ENCODE measurements at places on chromosomes 2 and 18. TPM values are rescaled to one million over a fixed set of nuclear protein-coding genes. Genes with fewer than 3 reads are reported as not detected.

The INPP5D gene
- total RNA-seq, result 29.6 TPM

DNA sequence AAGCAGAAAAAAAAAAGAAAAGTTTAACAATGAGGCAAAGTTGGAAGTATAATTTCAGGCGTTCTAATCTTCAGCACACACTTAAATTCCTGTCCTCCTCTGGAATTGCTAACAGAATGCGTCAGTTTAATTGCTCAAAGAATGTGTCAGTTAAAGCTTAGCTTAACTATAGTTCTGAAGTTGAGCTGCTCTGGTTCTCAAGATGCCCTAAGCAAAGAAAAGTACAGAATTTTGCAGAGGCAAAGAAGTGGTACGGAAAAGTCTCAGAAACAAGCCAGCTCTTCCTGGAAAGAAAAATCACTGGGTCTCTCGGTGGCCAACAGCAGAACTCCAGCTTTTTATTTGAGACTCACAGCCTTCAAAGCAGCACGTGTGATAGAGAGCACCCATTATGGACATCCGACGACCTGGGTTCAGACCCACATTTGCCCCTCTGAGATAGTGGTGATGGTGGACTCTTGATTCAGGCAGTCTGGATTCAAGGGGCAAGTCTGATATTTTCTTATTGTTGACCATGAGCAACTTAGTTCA is 22.2 kb upstream of the MYO3B start:
- no peak for DNase-seq
- H3K4me3 ChIP-seq, result no peak overlapping the region
- H3K27ac ChIP-seq, result no peak overlapping the region
- H3K36me3 ChIP-seq, result no peaks in the 10 kb centered on the region

DNA sequence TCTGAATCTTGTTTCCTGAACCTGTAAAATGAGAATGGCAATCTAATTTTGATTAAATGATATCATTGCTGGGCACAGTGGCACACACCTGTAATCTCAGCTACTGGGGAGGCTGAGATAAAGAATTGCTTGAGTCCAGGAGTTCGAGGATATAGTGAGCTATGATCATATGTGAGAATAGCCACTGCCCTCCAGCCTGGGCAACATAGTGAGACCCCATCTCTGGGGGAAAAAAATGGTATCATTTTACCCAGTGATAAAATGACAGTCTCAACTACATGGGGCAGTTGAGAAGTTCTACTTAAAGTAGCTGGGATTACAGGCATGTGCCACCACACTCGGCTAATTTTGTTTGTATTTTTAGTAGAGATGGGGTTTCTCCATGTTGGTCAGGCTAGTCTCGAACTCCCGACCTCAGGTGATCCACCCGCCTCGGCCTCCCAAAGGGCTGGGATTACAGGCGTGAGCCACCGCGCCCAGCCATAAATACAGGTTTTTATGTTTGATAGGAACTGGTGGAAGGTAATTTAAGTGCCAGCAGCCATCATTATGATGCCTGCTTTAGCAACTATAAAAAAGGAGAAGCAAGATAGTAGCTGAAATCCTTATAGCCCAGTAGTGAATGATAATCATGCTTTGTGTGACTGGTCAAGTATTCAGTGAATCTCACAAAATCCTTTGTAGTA is 17.0 kb downstream of the BZW1 start:
- no peak overlapping the region for H3K27ac ChIP-seq
- H3K4me1 ChIP-seq, result no peaks in the 10 kb centered on the region
- no peaks in the 10 kb centered on the region for H3K27me3 ChIP-seq
- no peak for DNase-seq
- H3K4me3 ChIP-seq, result no peak overlapping the region

DNA sequence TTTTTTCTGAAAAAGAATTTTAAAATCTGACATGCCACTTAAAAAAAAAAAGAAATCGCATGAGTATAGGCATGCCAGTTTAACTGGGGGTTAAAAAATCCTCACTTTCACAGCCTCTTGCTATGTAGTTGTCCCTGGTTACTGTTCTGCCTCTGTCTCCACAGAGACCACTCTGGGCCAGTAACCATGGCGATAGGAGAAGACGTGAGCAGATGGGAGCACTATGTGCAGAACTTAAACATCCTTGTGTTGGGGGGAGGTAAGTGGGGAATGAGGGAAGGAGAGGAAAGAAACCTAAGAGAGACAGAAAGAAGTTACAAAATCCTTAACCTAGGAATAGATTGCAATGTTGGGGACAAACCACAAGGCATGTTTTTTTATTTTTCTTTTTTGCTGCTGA is 75.9 kb upstream of the CYRIA start:
- no peak overlapping the region for H3K27ac ChIP-seq
- no peak overlapping the region for H3K4me3 ChIP-seq
- H3K36me3 ChIP-seq, result no peaks in the 10 kb centered on the region
- no peaks in the 10 kb centered on the region for H3K27me3 ChIP-seq
- DNase-seq, result no peak

DNA sequence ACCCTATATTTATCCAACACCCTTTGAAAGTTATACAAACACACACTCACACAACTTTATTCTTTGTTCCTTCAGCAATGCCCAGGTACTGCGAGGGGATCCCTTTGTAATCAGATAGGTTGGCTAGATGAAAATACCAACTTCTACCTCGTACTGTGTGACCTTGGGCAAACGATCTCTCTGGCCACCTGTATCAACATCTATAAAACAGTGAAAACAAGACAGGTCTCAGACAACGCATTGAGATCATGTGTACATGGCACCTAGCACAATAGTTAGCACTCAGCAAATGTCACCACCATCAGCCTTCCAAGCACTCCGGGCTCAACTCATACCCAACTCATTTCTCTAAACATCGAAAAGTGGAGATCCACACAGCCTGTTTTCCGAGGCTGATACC is 118.4 kb upstream of the PPP1CB start:
- no peak overlapping the region for H3K4me3 ChIP-seq
- H3K27me3 ChIP-seq, result no peaks in the 10 kb centered on the region
- peaks cover 15% of the 10 kb centered on the region for H3K4me1 ChIP-seq
- H3K36me3 ChIP-seq, result no peaks in the 10 kb centered on the region

The UGT1A9 gene
- 1.4 TPM for total RNA-seq

GRCh38 chr2:126482582-126483464 is 173.1 kb upstream of the GYPC start:
- H3K36me3 ChIP-seq, result no peaks in the 10 kb centered on the region
- no peak overlapping the region for H3K4me3 ChIP-seq
- no peak for DNase-seq
- no peaks in the 10 kb centered on the region for H3K4me1 ChIP-seq
- no peak overlapping the region for H3K27ac ChIP-seq
- H3K27me3 ChIP-seq, result no peaks in the 10 kb centered on the region

GRCh38 chr18:46536215-46536874 is 120.7 kb downstream of the LOXHD1 start:
- no peaks in the 10 kb centered on the region for H3K4me1 ChIP-seq
- DNase-seq, result no peak
- H3K27me3 ChIP-seq, result no peaks in the 10 kb centered on the region
- no peak overlapping the region for H3K27ac ChIP-seq
- no peaks in the 10 kb centered on the region for H3K36me3 ChIP-seq

The M1AP gene
- 3.4 TPM for total RNA-seq

GRCh38 chr2:119517433-119517832 is 6.8 kb downstream of the SCTR start:
- no peaks in the 10 kb centered on the region for H3K4me1 ChIP-seq
- DNase-seq, result no peak
- no peak overlapping the region for H3K27ac ChIP-seq
- H3K36me3 ChIP-seq, result no peaks in the 10 kb centered on the region
- no peaks in the 10 kb centered on the region for H3K27me3 ChIP-seq

- no peak overlapping the region for H3K27ac ChIP-seq
- no peaks in the 10 kb centered on the region for H3K4me1 ChIP-seq
- DNase-seq, result no peak
- H3K36me3 ChIP-seq, result no peaks in the 10 kb centered on the region
These were observed 100.3 kb downstream of the MBP start for GRCh38 chr18:77032181-77032701.

DNA sequence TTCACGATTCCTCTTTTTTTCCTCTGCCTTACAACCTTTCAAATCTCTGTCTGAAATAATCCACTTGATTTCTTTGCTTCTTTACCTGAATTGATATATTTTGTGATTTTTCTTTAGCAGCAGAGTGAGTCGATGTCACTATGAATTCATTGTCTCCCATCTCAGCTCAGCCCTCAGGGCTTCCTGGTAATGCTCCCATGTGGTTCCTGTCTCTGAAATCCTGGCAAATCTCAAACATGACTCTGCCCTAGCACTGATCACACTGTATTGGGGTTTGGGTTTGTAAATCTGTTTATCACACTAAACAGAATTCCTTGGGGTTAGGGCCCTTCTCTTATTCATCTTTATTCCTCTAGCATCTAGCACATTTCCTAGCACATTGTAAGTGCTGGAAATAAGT is 43.0 kb upstream of the MSTN start:
- H3K27me3 ChIP-seq, result no peaks in the 10 kb centered on the region
- no peaks in the 10 kb centered on the region for H3K36me3 ChIP-seq
- H3K4me1 ChIP-seq, result no peaks in the 10 kb centered on the region
- no peak overlapping the region for H3K27ac ChIP-seq

DNA sequence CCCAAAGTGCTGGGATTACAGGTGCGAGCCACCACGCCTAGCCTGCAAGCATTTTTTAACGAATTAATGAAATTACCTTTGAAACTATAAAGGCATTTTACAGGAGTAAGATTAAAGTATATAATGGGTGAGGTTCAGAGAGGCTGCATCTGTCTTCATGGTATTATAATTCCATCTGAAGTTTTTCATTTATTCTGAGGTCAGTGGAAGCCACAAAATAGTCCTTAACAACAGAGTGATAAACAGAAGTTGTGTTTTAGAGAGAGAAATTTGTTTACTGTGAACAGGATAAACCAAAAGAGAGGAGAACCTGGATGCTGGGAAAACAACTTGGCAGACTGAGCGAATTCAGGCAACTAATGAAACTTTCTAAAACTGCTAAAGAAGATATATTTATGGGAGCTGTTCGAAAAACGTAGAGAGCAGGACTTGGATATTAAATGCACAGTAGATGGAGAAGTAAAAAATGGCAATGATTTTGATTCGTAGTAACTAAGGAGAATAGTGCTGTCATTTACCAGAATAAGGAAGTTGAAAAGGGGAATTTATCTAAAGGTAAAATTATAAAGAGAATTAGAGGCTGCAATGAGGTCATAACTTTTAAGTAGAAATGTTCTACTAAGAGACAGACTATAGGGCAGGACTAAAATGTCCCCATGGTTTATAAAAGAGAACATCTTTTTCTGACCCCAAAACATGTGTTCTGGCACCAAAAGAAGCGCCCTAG is 37.9 kb upstream of the ITGA4 start:
- no peak for DNase-seq
- H3K4me1 ChIP-seq, result no peaks in the 10 kb centered on the region
- H3K36me3 ChIP-seq, result no peaks in the 10 kb centered on the region
- no peak overlapping the region for H3K27ac ChIP-seq

DNA sequence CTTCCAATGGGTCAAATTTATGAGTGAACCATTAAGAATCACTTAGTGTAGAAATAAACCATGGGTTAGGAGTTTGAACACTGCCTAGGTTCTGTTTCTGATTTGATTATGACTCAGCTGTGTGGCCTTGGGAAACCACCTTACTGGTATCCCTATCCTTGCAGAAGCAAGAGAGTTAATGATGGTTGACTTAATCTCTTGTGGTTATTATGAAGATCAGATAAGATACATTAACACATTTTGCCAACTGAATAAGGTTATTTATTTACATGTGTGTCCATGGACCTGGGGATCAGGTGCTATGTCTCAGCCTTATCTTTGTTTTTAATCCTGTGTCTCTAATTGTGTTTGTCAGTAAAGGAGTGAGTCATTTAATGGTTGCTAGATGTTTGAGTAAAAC is 5.4 kb upstream of the KCNJ13 start:
- DNase-seq, result no peak
- no peak overlapping the region for H3K4me3 ChIP-seq
- H3K36me3 ChIP-seq, result no peaks in the 10 kb centered on the region
- H3K4me1 ChIP-seq, result no peaks in the 10 kb centered on the region

DNA sequence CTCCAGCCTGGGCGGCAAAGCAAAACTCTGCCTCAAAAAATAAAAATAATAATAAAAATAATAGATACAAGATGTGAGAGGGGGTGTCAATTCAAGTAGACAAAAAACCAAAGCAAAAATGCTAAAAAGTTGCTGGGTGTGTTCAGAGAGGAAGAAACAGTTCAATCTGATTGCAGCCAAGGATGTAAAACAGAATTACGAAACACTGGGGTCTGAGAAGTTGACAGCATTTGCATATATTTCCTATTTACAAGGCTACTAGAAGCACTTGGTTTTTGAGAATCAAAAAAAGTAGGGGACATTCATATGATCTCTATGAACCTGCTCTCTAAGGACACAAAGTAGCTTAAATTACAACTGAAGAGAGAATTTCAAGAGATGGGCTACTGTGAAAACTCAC is 7.6 kb downstream of the TRIP12 start:
- H3K36me3 ChIP-seq, result peaks cover 8% of the 10 kb centered on the region
- H3K4me3 ChIP-seq, result no peak overlapping the region
- H3K27ac ChIP-seq, result no peak overlapping the region
- DNase-seq, result no peak

DNA sequence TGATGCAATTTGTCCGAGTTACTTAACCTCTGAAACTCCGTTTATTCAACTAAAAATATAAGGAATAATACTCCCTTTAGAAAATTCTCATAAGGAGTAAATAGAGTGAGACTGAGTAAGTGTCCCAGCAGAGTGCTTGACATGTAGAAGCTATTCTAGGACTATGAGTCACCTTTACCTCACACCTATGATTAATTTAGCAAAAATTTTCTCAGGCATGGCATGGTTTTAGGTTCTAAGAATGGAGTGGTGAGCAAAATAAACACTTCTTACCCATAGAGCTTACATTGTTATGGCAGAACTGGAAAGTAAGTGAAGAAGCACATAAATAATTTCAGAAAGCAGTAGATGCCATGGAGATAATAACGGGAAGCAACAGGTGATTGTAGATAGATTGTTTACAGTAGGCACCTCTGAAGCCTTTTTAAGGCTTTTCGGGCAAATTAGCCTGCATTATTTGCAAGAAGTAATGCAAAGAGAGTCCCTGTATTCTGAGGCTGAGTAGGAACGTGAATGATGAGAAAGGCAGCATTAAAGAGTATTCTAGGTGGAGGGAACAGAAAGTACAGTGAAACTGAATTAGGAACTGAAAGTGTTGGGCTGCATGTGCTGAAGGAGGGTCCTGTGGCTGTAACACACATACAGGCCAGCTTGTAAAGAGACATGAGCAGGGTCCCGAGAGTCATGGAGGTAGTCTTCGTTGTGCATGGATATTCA is 209.2 kb downstream of the ZNF407 start:
- H3K4me1 ChIP-seq, result no peaks in the 10 kb centered on the region
- no peak for DNase-seq
- no peak overlapping the region for H3K4me3 ChIP-seq
- H3K27me3 ChIP-seq, result no peaks in the 10 kb centered on the region

DNA sequence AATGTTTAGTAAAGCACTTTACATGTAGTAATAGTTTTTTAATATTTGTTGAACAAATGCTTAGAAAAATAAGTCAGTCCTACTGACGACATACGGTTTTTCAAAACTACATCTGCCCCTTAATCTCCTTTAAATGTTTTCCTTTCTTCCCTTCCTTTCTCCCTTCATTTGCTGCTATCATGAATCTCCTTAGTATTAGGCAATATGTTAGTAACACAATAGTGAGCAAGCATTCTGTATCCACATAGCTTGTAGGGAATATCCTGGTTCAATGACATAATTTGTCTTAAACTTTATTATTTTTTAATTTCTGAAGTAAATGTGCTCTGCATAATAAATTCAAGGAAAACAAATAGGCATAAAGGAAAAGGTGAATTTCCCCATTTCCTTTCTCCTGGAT is 79.1 kb downstream of the ACSL3 start:
- no peaks in the 10 kb centered on the region for H3K27me3 ChIP-seq
- no peak for DNase-seq
- no peaks in the 10 kb centered on the region for H3K4me1 ChIP-seq
- no peak overlapping the region for H3K27ac ChIP-seq
- H3K36me3 ChIP-seq, result peaks cover 10% of the 10 kb centered on the region

The NTSR2 gene
- total RNA-seq, result not detected

The CELF4 gene
- total RNA-seq, result 0.85 TPM

All from kidney (tissue), 22 donors.